ENCODE measurements at places on chromosomes 7 and 10.

DNA sequence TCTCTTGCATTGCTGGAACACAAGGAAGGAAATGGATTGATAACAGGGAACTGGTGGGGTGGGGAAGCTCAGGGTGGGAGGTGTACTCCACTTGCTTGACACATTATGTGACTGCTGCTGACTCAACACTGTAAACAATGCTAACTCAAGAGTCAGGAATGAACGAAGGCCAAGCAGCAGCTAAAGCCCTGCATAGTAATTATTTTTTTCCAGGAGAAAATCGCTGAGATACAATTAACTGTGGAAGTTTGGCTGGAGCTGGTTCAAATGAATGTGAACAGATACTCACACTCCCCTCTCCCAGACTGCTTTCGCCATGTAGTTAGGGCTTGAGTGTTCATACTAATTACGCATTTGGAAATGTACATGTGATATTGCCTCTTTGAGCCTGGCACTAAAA is 170.9 kb upstream of the AOAH start:
- no peak for DNase-seq

DNA sequence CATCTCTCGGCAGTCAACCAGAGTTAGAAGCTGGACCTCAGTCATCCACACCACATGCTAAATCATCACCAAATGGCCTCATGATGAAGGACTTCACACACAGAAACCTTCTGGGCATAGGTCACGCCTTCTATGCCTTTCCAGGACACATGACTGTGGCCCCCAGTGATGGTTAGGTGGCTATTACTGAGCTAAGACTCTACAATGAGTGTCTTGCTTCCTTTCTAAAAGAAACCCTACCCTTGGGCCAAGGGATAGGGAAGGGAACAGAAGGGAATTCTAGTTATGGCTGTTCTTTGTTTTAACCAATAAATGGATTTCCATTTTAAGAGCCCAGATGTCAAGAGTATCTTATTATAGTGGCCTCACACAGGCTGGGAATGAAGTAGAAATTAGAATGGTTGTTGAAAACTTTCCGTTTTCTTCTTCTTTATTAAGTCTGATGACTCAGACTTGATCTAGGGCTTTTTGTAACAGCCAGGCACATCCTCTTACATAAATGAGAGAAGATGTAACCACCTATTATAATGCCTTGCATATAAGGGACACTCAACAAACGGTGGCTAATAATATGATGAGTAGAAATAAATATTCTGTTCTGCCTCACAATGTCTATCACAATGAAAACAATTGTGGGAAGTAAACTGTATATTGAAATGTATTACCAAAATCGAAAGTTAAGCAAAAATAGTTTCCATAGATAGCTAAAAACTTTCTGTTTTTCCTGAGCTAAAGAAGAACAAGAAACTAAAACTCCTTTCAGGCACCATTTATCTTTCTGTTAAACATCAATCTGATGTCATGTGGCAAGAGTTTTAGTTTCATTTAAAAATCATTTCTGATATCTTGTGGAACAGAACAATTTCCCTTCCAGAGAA is 62.5 kb upstream of the TOMM7 start:
- DNase-seq, result no peak

- no peak for DNase-seq
Observed at GRCh38 chr7:101222275-101222830, 4.4 kb downstream of the ZNHIT1 start.

GRCh38 chr10:62377966-62378365 is 3.8 kb downstream of the ZNF365 start:
- DNase-seq, result no peak

DNA sequence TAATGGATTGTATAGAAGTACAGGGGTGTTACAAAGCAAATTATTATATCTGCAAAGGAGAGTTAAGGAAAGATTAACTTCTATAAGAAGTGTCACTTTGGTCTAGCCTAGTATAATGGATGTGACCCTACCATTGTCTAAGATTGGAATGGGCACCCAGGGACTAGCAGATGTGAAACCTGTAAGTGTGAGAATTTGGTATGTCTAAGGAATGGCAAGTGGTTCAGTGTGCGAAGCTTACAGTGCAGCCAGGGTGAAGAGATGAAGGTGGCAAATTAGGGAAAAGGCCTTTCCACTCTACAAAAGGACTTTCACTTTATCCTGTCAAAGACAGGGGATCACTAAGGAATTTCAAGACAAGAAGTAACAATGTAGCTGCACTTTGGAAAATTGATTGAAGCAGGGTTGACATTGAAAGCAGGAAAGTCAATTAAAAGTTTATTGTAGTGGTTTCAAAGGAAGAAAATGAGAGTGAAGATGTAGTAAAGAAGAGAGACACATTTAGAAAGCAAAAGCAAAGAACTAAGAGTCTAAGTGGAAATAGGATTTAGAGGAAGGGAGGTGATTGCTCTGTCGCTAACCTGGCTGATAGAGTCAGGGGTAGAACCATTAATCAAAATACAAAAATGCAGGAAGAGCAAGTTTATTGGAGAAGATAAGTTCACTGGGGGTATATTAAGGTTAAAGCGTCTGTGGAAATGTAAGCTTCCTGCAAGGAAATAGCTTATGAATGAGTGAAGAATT is 47.4 kb downstream of the KCND2 start:
- no peak for DNase-seq

Data from stimulated activated CD4-positive, alpha-beta T cell treated with anti-CD3 and anti-CD28 coated beads, Interleukin-2, amount 100 ng/mL, for 24 hours (primary cell).